ENCODE measurements at places on chromosomes 12 and 14. TPM values are rescaled to one million over a fixed set of nuclear protein-coding genes. Genes with fewer than 3 reads are reported as not detected.

HOXC12 gene
- total RNA-seq: not detected

RTL1 gene
- not detected for total RNA-seq

CD69 gene
- total RNA-seq: 0.40 TPM

GRCh38 chr12:84913129-84913515 lies 523 bp upstream of the SLC6A15 start:
- DNase-seq: no peak

DNA sequence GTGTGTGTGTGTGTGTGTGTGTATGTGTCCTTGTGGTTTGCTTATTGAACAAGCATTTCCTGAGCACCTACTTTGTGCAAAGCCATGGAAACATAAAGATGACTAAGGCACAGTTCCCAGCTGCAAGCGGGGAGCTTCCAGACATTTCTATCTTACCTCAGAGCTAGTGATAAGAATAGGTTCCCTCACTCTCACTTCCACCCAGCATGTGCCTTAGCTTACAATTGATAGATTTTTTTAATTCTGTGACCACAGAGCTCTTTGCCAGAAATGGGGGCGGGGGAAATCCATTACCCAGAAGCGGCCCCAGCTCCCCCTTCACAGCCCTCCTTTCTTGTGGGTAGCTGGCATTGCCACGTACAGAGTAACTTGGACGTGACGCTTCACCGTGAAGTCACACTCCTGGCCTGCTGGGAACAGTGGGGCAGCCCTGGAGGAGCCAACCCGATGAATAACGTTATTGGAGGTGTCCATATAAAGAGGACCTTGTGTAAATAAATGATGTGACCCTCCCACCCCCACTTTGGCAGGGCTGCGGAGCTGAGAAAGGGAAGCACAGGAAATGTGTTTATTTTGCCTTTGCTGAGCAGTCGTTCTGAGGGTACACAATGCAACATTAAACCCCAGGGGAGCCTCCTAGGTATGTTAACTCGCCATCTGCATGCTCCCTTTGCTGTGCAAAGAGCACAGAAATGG lies 238.9 kb downstream of the CHST11 start:
- DNase-seq: peak; percentile 9

GRCh38 chr14:79570648-79571047 lies 640.7 kb downstream of the DIO2 start:
- no peak for DNase-seq

GRCh38 chr12:128627659-128628058 lies 196.1 kb downstream of the SLC15A4 start:
- DNase-seq: no peak

GRCh38 chr12:96187956-96188355 lies 6.2 kb upstream of the ELK3 start:
- no peak for DNase-seq

- DNase-seq: no peak
Observed at GRCh38 chr14:45793081-45793480, 540.1 kb upstream of the MIS18BP1 start.

GRCh38 chr12:106954462-106955376 lies 988 bp upstream of the TMEM263 start:
- DNase-seq: peak; percentile 62

Measured in lung microvascular endothelial cell (primary cell).